ENCODE measurements at places on chromosomes 5 and 9.

DNA sequence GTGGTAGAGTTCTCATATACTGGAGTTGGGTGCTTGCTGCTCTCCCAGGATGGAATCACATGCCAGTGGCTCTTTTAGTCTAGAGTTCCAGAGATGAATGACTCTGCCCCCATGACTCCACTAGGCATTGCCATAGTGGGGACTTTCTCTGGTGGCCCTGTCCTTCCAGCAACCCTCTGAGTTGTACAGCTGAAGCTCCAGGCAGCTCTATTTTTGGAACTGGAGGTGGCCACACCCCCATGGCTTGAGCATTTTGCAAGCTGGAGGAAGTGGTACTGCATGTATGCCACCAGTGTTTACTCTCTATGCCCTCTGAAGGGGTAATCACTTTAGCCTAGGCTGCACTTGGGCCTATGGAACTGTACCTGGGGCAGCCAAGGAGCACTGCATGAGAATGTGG lies 112.6 kb downstream of the RANBP17 start:
- no peak for DNase-seq

- DNase-seq: no peak
Observed at GRCh38 chr9:124263800-124264426, 6.2 kb downstream of the NEK6 start.

DNA sequence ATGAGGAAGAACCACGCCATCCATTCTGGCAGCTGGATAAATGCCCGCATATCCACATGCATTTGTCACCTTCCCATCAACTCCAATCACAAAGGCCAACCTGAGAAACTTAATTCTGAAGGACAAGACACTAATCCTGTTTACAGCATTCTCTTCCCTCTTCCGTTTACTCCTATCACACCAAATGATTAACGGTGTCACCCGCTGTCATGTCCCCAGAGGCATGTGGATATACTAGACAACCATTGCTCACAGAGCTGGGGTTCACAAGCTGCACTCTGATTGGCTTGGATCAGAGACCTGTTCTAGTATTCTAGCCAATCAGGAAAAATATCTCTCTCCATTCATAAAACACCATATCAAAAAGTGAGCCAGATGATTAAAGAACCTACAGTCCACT lies 3.6 kb downstream of the MACROH2A1 start:
- DNase-seq: no peak

GRCh38 chr5:144142139-144142823 lies 28.2 kb downstream of the YIPF5 start:
- DNase-seq: no peak

DNA sequence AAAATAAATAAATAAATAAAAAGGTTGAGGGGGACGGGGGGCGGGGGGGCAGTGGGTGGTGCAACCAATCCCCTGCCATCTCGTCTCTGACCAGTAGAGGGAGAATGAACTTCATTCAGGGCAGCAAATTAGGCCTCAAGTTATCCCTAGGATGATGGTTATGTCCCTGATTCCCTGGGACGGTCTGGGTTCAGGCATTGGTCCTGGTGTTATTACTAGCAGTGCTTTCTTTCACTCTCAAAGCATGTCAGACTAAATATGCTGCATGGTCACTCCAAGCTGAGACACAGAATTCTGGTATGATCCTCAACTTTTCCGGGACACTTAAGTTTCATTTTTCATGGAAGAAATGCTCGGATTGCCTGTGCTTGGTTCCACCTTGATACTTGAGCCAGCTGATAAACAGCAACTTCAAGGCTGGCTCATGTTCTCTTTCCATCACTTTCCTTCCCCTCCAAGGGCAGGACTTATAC lies 59.4 kb downstream of the DAP start:
- no peak for DNase-seq

GRCh38 chr5:133679534-133679933 lies 67.2 kb upstream of the FSTL4 start:
- no peak for DNase-seq

- DNase-seq: no peak
Observed at GRCh38 chr9:121268598-121268850, 562 bp downstream of the GSN start.

GRCh38 chr5:132647473-132647872 lies 10.5 kb upstream of the IL13 start:
- DNase-seq: no peak

GRCh38 chr5:95583992-95584391 lies 29.1 kb downstream of the ARSK start:
- no peak for DNase-seq

GRCh38 chr5:71939452-71940230 lies 167.6 kb upstream of the MAP1B start:
- peak; percentile 8 for DNase-seq

DNA sequence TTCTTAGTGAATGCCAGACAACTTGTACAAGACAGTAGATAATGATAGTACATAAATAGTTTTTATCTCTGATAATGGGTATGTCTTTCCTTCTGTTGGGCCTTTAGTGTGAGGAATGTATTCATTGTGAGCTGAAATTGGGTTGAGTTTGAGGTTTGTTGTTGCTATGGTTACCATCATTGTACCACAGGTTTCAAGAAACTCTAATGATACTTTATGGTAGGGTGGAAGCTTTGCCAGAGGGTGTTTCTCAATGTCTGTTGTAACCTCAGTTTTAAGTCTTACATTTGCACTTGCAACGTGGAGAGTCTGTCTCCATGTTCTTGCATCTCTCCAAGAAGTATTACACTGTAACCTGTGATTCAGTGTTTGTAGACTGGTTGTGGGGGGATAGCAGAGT lies 1550.1 kb downstream of the MAT2B start:
- no peak for DNase-seq
